ENCODE measurements at places on chromosomes 4 and X. TPM values are rescaled to one million over a fixed set of nuclear protein-coding genes. Genes with fewer than 3 reads are reported as not detected.
A peak's percentile ranks its signal among the peaks of the same experiment; 100 is the strongest.

BEND2 gene
- total RNA-seq = not detected

DNA sequence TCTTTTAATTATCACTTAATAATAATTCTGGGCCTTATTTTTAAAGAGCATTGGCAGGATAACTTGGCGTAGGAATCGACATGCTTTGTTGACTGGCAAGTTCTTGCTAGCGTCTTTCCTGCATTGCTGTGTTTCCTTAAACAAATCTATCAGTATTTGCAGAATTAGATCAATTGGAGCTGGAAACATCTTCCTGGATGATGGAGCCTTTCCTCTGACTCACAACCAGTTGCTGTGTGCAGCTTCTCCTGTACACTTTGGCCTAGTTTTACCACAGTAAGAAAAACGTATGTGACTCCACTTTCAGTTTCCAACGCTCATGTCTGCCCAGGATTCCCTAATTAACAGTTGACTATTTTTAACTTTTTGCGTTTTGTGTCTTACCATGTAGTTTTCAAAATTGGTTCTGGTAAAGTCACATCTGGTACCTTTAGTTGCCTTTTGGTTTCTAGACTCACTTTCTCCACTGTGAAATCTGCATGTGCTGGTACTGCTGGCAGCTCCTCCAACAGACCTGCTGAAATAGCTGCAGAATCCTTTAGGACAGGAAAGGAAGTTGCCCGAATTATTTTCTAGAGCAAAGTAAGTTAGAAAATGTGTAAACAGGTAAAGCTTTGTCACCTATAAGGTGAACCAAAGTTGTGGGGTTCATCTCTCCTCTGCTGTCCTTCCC, 553.2 kb upstream of the FAT1 start:
- DNase-seq = no peak

FAT4 gene
- total RNA-seq = 46.8 TPM

GRCh38 chr4:185999207-185999606, 69.7 kb upstream of the TLR3 start:
- DNase-seq = no peak

DNA sequence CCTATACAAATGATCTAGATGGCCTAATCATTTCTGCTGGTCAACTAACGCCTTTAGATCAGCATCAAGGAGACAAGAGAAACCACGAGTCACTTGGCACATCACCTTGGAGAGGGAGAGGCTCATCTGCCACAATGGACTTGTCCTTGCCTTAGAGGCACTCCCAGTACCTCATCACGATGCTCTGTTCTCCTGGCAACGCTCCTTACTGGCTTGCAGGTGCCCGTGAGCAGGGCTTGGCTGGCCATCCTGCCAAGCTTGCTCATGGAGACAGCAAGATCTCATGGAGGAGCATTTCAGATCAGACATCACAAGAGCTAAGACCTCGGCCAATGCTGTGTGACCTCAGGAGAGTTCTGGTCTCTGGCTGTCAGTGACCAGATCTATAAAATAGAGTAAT, 2.7 kb upstream of the SMIM20 start:
- no peak for DNase-seq

DNA sequence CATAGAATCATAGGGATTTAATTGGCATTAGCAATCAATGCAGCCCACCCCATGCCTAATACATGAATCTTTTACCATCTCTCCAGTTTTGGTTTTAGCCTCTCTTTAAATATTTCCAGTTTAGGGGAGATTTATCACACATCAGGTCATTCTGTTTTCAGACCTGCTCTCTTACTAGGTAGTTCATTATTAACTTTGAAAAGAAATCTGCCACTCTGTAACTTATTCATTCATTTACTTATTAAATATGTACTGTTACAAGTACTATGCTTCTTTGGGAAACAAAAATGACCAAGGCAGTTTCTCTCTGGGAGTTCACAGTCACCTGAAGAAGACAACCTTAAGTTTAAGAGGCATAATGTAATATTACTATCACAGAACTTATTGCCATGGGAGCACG, 62.1 kb downstream of the USO1 start:
- DNase-seq = no peak

ADAM29 gene
- total RNA-seq = not detected

GRCh38 chr4:7083597-7084563, 16.0 kb upstream of the GRPEL1 start:
- no peak for DNase-seq

CYTL1 gene
- 34.6 TPM for total RNA-seq

TMSB15A gene
- total RNA-seq = 4.5 TPM

- no peak for DNase-seq
These were observed 48.3 kb downstream of the PDK3 start for GRCh38 chrX:24513416-24513815.

DDX53 gene
- total RNA-seq = not detected

GRCh38 chr4:151933122-151933827, 172.5 kb upstream of the GATB start:
- no peak for DNase-seq

FGA gene
- not detected for total RNA-seq

GRCh38 chr4:15568821-15569220, 86.3 kb downstream of the FBXL5 start:
- no peak for DNase-seq

- DNase-seq = peak; percentile 86
These were observed 99.9 kb upstream of the RAPGEF2 start for GRCh38 chr4:159002950-159003349.

DNA sequence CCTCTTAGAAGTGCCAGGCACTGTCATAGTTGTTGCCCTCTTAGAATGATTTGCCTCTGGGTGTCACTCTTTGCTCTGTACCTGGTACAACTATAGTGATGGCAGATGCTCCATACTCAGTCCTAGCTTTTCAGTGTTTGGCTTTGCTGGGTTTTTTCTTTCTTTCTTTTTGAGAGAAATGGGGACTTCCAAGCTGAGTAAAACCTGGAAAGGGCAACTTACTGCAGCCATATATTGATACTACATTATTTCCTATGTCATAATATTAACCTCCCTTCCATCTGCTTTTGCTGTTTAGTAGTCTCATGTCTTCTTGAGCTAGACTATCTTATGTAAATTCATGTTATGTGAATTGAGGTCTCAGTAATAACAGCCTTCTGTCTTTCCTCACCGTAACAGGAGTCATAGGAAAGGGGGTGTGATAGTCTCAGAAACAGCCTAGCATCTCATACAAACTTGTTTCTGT, 49.0 kb downstream of the NIPAL1 start:
- DNase-seq = no peak

DNA sequence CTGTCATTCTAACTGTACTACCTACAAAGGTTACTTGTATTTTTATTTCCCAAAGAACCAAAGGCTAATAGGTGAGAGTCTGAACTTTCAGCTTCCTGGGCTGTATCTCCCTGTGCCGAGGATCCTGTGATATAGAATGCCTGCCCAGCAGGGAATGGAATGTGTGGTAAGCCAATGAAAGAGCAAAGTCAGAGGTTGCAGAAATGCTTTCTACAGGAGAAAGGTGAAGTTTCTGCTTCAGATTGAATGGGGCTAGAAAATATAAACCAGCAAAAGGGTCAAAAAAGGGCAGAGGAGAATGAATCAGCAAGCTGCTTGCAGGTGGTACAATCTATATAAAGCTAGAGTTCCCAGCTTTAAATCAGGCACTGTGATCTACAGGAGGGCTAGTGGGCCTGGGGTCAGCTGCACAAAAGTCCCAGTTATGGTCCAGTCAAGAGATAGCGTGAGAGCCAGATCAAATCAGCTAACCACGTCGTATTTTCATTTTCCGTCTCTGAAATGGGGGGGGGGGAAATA, 146.1 kb downstream of the DCTD start:
- DNase-seq = no peak

- no peak for DNase-seq
These were observed 418.0 kb upstream of the PITX2 start for GRCh38 chr4:111040904-111041303.

DNA sequence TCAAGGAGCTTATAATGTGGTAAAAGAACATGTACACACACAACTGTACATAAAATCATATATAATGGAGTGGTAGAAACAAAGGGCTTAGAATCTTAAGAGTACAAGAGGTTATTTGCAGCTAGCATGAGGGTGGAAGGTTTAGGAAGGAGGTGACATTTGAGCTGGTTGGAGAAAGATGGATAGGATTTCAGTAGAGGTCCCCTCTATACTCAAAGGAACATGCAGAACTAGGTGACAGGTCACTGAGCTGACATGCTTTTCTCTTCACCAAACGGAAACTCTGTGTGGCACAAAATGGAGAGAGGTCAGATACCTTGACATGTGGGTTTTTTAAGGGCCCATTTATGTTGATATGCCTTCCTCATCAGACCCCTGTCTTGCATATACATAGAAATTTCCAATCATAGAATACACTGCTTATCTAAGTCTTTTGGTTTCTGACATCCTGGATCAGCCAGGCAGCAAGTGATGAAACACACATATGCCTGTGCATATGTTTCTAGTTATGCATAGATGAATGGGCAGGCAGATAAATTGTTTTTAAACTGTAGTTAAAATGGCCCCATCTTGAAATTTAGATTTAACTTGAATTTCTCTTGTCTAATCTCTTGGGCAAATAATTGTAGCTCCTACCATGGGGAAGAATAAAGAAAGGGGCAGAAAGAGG, 29.3 kb downstream of the CLCN5 start:
- DNase-seq = no peak

AKAP17A gene
- 26.7 TPM for total RNA-seq

PITX2 gene
- total RNA-seq = 0.26 TPM

DNA sequence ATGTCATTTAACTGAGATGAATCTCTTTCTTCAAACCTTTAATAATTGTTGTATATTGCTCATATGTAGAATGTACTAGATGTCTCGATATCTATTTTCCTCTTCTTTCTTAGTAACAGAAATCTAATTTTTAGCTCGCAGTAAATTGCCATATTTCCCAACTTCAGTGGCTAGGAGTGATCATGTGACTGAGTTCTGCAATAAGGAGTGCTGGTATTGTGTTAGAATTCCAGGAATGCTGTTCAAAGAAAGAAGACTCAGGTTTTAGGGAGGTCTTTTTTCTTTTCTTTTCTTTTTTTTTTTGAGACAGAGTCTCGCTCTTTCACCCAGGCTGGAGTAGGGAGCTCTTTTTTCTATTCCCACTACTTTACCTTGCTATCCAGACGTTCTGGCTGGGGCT, 81.7 kb downstream of the SLC10A7 start:
- no peak for DNase-seq

FREM3 gene
- 0.18 TPM for total RNA-seq

- peak; percentile 26 for DNase-seq
These were observed 47.3 kb upstream of the SCML1 start for GRCh38 chrX:17689971-17690409.

FGFBP2 gene
- not detected for total RNA-seq

DNA sequence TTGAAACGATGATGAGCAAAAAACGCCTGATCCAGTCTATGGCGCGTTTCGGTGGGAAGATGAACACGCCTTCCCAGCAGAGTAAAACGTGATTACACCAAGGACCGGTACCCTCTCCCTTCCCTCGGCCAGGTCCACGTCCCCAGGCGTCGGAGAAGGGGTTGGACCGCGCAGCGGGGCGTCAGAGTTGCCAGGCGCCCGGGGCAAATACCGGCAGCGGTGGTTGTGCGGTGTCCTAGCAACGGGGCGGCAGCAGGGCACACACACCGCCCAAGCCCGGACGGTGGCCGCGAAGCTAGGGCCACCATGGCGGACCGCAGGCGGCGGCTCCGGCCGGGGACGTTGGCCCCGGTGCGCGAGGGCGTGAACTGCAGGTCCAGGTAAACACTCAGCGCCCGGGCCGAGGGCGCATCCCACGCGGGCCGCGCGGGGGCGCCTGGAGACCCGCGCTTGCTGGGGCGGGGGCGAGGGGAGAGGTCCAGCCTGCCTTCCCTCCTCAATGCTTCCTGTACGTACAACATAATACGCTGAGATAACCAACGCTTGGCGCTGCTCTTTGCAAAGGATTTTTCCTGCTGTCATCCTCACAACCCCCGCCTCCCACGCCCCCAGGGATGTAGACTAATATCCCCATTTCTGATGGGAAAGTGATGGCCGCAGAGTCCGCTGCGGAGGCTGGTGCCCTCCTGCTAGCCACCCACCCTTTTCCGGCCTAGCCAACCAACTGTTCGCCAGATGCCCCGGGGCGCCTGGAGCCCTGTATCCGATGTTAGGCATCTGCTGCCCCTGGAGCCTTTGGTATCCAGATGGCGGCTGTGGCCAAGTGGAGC, at the start of gene FAM47E:
FAM47E (plus strand) TSS at position 281 of the 830 bp plus-strand sequence; CDS start at position 307, 26 bp downstream.
- DNase-seq = no peak

GRCh38 chr4:141786946-141787345, 150.6 kb downstream of the IL15 start:
- DNase-seq = no peak

GRCh38 chr4:169253904-169254303, 16.9 kb downstream of the SH3RF1 start:
- no peak for DNase-seq

REPS2 gene
- 3.8 TPM for total RNA-seq

DNA sequence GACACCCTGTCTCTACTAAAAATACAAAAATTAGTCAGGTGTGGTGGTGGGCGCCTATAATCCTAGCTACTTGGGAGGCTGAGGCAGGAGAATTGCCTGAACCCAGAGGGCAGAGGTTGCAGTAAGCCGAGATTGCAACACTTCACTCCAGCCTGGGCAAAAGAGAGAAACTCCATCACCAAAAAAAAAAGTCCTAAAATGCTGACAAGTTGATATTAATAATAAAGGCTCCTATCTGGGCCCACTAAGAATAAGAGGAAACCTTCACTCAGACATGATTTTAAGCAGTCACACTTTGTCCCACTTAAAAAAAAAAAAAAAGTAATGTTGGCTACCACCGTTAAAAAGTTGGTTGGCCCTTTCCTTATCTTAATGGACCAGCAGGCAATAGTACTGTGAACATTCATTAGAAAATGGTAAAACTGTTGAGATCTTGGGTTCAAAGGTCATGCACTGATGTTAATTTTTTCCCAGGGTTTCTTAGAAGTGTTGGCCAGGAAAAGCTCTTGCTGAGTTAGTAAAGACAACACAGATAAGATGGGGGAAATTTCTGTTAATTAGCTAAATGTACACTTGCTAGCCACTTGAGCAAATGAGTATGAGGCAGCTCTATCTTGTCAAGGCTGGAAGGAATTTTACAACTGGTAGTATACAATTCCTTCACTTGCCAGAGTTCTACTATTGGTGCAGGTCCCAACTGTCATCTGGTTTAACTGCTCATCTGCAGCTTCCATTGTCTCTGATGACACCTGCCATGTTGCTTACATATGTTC, 43.6 kb upstream of the BMP2K start:
- DNase-seq = no peak

GRCh38 chr4:114267976-114268375, 288.5 kb upstream of the ARSJ start:
- no peak for DNase-seq

GRCh38 chrX:21438792-21439191, 64.6 kb downstream of the CNKSR2 start:
- DNase-seq = no peak

FAM133A gene
- total RNA-seq = not detected

GRCh38 chr4:10783351-10783750, 98.8 kb upstream of the CLNK start:
- no peak for DNase-seq

FOXO4 gene
- total RNA-seq = 5.3 TPM

- DNase-seq = no peak
These were observed 89.0 kb upstream of the C4orf50 start for GRCh38 chr4:6107114-6107791.

SLC6A8 gene
- 15.9 TPM for total RNA-seq
